ENCODE measurements at places on chromosomes 2 and 18.
A peak's percentile ranks its signal among the peaks of the same experiment; 100 is the strongest.

DNA sequence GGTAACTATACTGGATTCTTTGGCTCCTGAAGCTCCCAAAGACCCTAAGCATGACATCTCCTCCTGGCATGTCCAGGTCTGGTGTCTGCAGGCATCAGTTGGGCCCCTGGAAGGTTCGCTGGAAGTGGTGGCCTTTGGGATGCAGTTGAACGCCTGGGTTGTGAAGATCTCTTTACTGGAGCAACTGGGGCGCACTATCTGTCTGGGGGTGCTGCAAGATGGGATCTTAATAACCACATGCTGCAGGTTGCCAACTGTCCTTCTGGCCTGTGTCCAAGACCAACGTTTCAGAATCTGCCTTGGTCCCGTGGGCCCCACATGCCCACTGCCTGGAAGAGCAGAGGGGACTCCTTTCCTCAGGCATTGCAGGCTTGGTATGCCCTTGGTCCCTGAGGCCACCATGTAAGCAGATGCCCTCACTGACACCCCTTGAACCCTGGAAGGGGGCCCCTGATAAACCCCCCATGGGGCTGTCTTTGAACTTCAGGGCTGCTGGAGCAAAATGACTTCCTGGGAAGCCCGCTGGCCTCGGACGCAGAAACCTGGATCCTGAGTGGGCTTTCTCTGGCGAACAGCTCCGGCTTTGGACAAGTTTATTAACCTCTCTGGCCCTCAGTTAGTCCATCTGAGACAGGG is 101.9 kb downstream of the TWIST2 start:
- no peaks in the 10 kb centered on the region for H3K27me3 ChIP-seq
- H3K4me1 ChIP-seq: no peaks in the 10 kb centered on the region
- H3K4me3 ChIP-seq: no peak overlapping the region
- no peak for DNase-seq
- H3K36me3 ChIP-seq: no peaks in the 10 kb centered on the region

- no peaks in the 10 kb centered on the region for H3K36me3 ChIP-seq
- no peak overlapping the region for H3K4me3 ChIP-seq
- H3K27me3 ChIP-seq: no peaks in the 10 kb centered on the region
These were observed 29.7 kb upstream of the ALLC start for GRCh38 chr2:3628241-3628679.

- DNase-seq: no peak
- H3K4me1 ChIP-seq: no peaks in the 10 kb centered on the region
- H3K4me3 ChIP-seq: no peak overlapping the region
- no peaks in the 10 kb centered on the region for H3K27me3 ChIP-seq
- no peaks in the 10 kb centered on the region for H3K36me3 ChIP-seq
These were observed 154.1 kb upstream of the KLHL29 start for GRCh38 chr2:23230885-23231284.

- no peaks in the 10 kb centered on the region for H3K36me3 ChIP-seq
- no peak overlapping the region for H3K4me3 ChIP-seq
- H3K27me3 ChIP-seq: peaks cover 19% of the 10 kb centered on the region
- no peak overlapping the region for H3K27ac ChIP-seq
These were observed 74.1 kb downstream of the LTBP1 start for GRCh38 chr2:33020883-33021282.

DNA sequence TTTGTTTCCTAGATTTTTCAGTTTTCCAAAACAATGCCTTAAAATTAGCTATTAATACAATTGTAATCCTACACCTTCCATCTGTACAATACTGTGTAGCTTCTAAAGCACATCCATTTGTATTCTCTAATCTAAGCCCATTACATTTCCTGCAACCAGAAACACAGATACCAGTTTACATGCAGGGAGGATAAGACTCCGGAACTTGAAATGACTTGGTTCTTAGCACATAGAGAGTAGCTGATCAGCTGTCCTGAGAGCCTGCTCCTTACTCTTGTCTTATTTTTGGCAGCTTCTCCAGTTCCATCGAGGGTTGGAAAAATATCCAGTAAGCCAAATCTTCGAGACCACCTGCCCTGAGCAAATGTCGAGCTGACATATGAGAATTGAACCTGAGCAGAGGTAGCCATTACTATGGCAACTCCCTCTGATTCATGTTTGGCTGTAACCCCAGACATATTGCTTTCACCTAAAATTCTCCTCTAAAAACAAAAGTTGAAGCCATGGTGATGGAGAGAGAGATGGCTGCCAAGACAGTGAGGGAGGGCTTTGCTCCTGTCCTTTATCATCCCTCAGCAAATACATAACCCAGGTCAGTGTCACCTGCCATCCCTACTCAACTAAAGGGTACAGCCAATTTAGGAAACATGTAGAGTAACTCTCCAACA is 542.8 kb downstream of the IRS1 start:
- no peak overlapping the region for H3K27ac ChIP-seq
- H3K4me3 ChIP-seq: no peak overlapping the region
- H3K4me1 ChIP-seq: no peaks in the 10 kb centered on the region

- H3K4me3 ChIP-seq: no peak overlapping the region
- H3K36me3 ChIP-seq: no peaks in the 10 kb centered on the region
- H3K27ac ChIP-seq: no peak overlapping the region
- no peak for DNase-seq
- no peaks in the 10 kb centered on the region for H3K27me3 ChIP-seq
- no peaks in the 10 kb centered on the region for H3K4me1 ChIP-seq
These were observed 60.8 kb upstream of the TXNDC2 start for GRCh38 chr18:9824952-9825371.

GRCh38 chr2:11390399-11390658 is 45.9 kb upstream of the ROCK2 start:
- no peaks in the 10 kb centered on the region for H3K4me1 ChIP-seq
- no peaks in the 10 kb centered on the region for H3K27me3 ChIP-seq
- no peak overlapping the region for H3K27ac ChIP-seq

DNA sequence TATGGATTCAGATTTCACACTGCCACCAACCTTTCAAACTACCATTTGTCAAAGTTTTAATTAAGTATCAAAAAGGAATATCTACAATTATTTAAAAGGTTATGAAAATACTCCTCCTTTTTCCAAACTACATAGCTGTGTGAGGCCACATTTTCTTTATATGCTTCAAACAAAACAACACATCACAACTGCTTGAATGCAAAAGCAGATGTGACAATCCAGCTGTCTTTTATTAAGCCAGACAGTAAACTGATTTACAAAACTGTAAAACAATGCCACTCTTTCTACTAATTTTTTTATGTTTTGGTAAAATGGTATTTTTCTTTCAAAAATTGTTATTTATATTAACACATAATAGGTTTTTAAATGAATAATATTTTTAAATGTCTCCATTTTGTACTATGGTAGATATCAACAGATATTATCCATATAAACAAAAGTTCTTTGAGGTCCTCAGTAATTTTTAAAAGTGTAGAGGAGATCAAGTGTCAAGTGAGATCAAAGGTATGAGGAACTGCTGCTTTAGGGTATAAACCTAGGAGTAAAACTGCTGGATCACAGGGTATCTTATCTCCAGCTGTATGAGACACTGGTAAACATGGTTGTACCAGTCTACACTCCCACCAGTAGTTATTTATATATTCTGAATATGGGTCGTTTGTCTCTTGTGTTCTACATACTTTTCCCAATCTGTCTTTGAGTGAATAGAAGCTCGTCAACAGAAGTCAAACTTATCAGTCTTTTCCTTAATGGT is 68.8 kb upstream of the SERTAD2 start:
- H3K27ac ChIP-seq: no peak overlapping the region
- no peaks in the 10 kb centered on the region for H3K36me3 ChIP-seq
- H3K4me1 ChIP-seq: peaks cover 30% of the 10 kb centered on the region
- no peak overlapping the region for H3K4me3 ChIP-seq
- no peaks in the 10 kb centered on the region for H3K27me3 ChIP-seq
- DNase-seq: no peak

- H3K4me1 ChIP-seq: peaks cover 12% of the 10 kb centered on the region
- DNase-seq: no peak
- H3K4me3 ChIP-seq: no peak overlapping the region
These were observed 80.5 kb downstream of the DGKD start for GRCh38 chr2:233434666-233435330.

DNA sequence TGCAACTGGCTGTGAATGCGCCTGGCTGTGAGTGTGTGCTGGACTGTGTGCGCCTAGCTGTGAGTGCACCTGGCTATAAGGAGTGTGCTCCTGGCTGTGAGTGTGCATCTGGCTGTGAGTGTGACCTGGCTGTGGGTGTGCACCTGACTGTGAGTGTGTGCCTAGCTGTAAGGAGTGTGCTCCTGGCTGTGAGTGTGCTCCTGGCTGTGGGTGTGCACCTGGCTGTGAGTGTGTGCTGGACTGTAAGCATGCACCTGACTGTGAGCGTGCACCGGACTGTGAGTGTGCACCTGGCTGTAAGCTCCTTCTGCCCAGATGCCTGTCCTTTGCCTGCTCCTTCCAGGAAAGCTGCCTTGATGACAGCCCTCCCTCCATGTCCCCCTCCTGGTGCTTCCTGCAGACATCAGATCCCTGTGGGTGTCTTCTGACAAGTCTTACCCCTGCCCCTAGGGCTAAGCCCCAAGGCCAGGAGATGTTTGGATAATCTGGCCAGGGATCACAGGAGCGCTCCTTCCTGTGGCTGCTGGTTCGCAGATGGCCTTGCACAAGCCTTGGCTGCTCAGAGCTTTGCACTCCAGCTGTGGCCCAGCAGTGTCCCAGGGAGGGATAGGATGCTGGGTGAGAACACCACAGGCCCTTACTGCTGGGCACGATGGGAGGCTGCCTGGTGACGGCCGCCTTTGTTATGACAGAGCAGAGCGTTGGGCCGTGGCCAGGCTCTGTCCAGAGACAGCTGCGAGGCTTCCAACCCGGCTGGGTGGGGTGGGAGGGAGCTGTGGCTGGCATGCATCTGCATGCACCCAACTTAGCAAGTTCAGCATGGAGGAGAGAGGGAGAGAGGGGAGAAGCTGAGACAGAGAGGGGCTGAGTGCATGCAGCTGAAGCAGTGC is 89.9 kb downstream of the GLI2 start:
- H3K27ac ChIP-seq: no peak overlapping the region
- no peaks in the 10 kb centered on the region for H3K36me3 ChIP-seq
- H3K27me3 ChIP-seq: no peaks in the 10 kb centered on the region
- DNase-seq: no peak
- no peaks in the 10 kb centered on the region for H3K4me1 ChIP-seq

DNA sequence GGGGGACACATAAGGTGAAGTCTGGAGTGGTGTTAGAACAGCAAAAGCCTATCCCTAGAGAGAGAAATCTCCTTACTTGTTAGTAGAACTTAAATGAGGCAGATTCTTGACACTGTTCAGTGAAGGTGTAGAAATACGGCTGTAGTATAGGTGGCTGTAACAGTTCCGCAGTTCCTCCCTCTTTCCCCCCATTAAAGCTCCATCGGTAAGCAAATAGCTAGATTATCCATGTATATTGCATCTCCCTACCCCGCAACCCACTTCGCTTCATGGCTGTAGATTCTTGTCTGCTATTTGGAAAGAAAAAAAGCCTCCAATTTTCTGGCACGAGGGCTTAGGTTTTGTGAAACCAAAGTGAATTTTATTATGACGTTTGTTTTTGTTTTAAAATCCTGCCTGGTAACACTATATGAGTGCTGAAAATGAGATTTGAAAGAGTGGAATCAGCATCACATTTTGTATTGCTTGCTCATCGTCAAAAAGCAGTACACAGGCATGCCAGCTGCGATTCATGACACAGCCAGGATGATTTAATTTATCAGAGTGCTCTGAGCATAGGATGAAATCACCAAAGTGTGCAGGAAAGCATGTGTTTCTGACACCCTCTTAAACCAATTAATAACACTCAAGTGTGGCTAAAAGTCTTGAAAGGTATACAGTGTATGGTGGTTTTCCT is 1.4 kb downstream of the FAM171B start:
- H3K27ac ChIP-seq: no peak overlapping the region
- H3K36me3 ChIP-seq: no peaks in the 10 kb centered on the region
- H3K27me3 ChIP-seq: peaks cover 20% of the 10 kb centered on the region
- peaks cover 9% of the 10 kb centered on the region for H3K4me1 ChIP-seq
- H3K4me3 ChIP-seq: no peak overlapping the region

- peak overlapping the region; percentile 21 for H3K4me3 ChIP-seq
- H3K36me3 ChIP-seq: no peaks in the 10 kb centered on the region
- peak overlapping the region; percentile 35 for H3K27ac ChIP-seq
- H3K27me3 ChIP-seq: peaks cover 29% of the 10 kb centered on the region
- DNase-seq: no peak
These were observed 1.7 kb upstream of the PDCD1 start for GRCh38 chr2:241860184-241861078.

DNA sequence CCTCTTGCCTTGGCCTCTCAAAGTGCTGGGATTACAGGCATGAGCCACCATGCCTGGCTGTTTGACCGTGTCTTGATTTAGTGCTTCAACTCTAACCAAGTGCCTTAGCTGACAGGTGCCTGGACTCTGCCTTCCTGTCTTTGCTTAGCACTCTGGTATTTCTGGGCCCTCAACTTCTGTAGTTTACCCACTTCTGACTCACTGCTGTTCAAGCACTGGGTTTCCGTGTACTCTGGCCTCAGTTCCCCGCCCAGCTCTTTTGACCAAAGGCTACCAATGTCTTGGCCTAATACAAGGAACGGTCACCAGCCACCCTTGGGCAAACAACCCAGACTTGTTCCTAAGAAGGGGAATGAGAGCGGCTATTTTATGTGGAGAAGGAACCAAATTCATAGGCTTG is 35.7 kb upstream of the CABLES1 start:
- H3K27me3 ChIP-seq: no peaks in the 10 kb centered on the region
- DNase-seq: no peak
- H3K4me1 ChIP-seq: no peaks in the 10 kb centered on the region
- no peak overlapping the region for H3K27ac ChIP-seq
- H3K4me3 ChIP-seq: no peak overlapping the region
- no peaks in the 10 kb centered on the region for H3K36me3 ChIP-seq

GRCh38 chr2:191245869-191246531 is 796 bp downstream of the MYO1B start:
- peaks cover 18% of the 10 kb centered on the region for H3K4me1 ChIP-seq
- H3K4me3 ChIP-seq: peak overlapping the region; percentile 72
- no peaks in the 10 kb centered on the region for H3K36me3 ChIP-seq
- H3K27me3 ChIP-seq: no peaks in the 10 kb centered on the region

GRCh38 chr2:219099329-219099728 is 38.6 kb upstream of the IHH start:
- H3K27me3 ChIP-seq: no peaks in the 10 kb centered on the region
- no peaks in the 10 kb centered on the region for H3K4me1 ChIP-seq
- no peak overlapping the region for H3K27ac ChIP-seq
- peaks cover 5% of the 10 kb centered on the region for H3K36me3 ChIP-seq
- no peak overlapping the region for H3K4me3 ChIP-seq

DNA sequence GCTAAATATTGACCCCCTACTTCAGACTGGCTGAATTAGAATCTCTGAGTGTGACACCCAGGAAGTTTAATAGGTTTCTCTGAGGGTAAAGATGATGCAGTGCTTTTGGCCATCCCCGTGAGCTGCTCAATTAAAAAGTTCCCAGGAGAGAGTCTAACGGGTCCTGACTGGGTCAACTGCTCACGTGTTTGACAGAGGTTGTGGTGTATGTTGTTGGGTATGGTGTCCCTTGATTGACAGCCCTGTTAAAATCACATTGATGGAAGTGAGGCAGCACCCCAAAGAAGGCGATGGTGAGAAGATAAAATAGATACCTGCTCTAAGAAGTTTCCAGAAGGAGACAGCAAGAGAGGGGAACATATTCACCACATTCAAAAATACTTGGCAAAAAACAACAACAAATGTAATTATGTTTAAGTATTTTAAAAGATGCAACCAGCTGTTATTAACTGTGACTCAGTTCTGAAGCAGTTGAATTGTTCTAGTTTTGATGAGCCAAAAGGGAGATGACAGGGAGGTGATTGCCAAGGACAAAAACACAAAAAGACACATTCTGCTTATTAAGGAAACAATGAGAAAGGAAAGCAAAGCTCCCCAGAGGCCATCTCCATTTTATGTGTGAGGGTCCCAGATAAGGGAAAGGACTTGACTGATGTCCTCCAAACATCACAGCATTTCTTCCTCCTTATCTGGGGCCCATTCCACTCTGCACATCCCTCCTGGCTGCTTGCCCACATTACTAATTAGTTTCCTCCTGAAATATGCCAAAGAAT is 11.5 kb upstream of the GMCL1 start:
- H3K36me3 ChIP-seq: peaks cover 12% of the 10 kb centered on the region
- H3K4me1 ChIP-seq: peaks cover 6% of the 10 kb centered on the region
